ENCODE measurements at places on chromosomes 3 and 15. TPM values are rescaled to one million over a fixed set of nuclear protein-coding genes. Genes with fewer than 3 reads are reported as not detected.

The UBE2E2 gene
- polyA plus RNA-seq: 32.3 TPM

The CELSR3 gene
- 0.27 TPM for polyA plus RNA-seq

The GP5 gene
- polyA plus RNA-seq: 0.07 TPM

The TTLL13 gene
- 0.72 TPM for polyA plus RNA-seq

The ABHD14A gene
- polyA plus RNA-seq: 43.3 TPM

The SPTSSB gene
- 0.45 TPM for polyA plus RNA-seq

The SCAANT1 gene
- polyA plus RNA-seq: not detected

The ZDHHC19 gene
- polyA plus RNA-seq: 1.9 TPM

The CFAP91 gene
- polyA plus RNA-seq: 0.50 TPM

The GRM2 gene
- polyA plus RNA-seq: 0.09 TPM

The AVEN gene
- polyA plus RNA-seq: 20.0 TPM

The ALG3 gene
- 19.3 TPM for polyA plus RNA-seq

The OXTR gene
- 0.11 TPM for polyA plus RNA-seq

GRCh38 chr15:36090286-36090946 lies 489.0 kb upstream of the CDIN1 start:
- DNase-seq: no peak

GRCh38 chr3:73530022-73530396 lies 94.7 kb downstream of the PDZRN3 start:
- no peak for DNase-seq

- DNase-seq: no peak
Measured at GRCh38 chr15:93278006-93278405, 189.0 kb upstream of the RGMA start.

DNA sequence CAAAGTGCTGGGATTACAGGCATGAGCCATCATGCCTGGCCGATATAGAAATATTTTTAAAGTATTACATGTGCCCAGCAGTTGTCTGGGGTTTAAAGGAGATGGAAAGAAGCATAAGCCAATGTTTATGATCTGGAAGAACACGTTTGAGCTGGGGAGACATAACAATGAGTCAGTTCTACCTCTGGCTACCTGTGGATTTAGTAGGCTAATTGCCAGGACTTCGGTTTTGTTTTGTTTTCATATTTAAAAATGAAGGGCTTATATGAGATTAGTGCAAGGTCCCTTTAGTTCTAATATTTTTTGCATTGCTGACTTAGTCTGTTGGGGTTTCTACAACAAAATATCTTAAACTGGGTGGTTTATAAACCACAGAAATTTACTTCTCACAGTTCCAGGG lies 22.9 kb upstream of the TNFSF10 start:
- no peak for DNase-seq

GRCh38 chr3:158768361-158768787 lies 33.5 kb upstream of the MFSD1 start:
- peak; percentile 83 for DNase-seq

- no peak for DNase-seq
Measured at GRCh38 chr15:71448688-71449114, 333.4 kb downstream of the THSD4 start.

DNA sequence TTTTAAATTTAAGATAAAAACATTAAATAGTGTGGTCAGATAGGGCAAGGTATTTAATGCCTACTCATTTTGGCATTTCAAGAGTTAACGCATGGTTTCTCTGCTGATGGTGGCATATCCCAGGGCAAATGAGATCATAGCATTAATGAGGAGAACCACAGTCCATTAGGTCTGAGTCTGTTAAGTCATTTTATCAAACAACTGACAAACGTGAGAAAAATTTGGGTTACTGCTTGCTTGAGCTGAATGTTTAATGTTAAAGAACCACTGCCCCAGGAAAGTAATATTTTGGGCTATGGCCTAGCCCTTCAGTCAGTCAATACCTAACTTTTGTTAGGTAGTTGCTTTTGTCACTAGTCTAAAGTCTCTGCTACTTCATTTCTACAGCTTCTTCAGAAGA lies 37.9 kb upstream of the SLC2A2 start:
- DNase-seq: no peak

DNA sequence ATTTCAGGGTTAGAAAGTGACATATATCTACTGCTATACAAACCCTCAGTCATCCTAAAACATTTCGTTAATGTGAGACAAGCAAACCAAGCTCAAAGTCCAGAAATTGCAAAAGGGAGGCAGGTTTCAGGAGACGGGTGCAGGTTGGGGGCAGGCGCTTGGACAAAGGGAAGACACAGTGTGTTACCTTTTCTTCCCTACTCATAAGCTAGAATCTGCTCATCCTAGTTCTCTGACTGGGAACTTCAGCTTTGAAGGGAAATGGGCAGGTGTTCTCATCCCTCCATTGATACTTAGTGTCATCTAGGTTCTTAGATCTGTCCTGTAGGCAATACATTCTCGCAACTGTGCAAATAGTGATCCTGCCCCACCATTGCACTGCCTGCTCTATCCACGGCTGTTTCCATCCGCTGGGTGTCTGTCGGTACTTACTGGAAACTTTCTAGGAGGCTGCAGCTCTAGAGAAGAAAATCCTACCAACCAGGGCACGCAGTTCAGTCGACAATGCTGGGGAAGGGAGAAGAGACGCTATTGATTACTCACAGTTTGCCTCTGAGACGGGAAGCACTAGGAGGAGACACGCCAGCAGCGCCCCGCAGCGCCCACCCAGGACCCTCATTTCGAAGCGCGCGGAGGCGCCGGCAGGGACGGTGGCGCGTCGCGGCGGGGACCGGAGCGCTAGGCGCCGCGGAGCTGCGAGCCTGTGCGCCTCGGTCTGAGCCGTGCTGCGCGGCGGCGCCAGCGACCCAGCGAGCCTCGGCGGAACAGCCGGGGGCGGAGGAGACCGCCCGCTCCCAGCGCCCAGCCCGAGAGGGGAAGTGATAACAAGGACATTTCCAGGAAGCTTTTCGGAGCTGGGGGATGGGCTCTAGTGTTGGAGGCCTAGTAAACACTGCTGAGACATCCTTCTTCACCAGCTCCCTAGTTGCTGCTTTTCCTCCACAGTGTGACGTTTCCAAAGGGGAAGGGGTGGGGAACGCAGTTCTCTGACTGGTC lies at the start of gene PROS1:
Gene PROS1, minus strand, starts transcription at position 766 of the 996 bp plus-strand sequence. Its CDS starts 147 bp downstream, at position 619.
- peak; percentile 95 for DNase-seq

DNA sequence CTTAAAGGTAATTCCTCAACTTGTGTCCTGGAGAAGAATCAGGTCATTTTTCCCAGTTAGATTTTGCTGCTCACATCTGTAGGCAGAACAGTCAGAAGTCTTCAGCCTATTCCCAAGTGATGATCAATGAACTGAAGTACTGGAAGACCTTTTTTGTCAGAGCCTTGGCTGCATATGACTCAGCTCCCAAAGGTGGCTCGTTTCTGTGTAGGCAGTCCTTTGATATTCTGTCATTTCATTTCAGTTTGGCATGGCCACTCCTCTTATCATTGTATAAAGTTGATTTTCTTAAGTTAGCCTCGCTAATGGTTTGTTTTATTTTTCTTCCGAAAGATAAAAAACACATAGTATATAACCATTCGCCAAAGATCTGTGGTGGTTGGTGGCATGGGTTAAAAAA lies 90.7 kb downstream of the KLHL25 start:
- no peak for DNase-seq

DNA sequence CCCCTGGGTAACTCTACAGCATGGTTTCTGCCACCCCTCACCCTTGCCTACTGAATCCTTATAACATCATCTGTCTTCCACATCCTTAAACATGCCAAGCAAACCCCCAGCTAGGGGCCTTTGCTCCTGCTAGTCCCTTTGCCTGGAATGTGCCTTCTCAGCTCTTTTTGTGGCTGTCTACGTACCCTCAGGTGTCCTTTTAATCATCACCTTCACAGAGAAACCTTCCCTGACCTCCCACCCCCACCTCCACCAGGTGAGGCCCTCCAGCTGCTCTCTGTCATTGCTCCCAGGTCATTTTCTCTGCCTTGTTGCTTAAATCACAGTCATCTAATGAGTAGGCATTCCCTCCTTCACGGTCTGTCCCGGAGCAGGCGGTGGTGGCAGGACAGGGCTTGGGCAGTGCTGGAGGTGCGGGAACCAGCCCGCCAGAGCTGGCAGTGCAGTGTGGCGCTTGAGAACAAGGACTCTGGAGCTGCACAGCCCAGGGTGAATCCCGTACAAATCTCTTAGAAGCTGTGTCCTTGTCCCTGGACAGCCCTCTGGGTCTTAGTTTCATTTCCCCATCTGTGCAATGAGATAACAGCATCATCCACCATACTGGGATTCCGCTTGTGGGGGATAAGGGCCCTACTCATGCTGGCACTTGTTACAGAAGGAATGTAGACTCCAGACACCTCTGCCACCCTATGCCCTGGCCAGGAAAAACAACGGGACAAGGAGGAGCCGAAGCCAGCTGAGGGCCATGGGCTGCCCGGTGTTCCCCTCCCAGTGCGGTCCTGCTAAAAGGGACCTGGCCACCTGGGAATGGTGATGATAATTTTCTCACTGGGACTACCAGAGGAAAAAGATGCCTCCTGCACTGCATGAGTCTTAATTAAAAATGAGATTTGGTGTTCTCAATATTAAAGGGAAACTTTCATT lies 52.1 kb upstream of the IQSEC1 start:
- peak; percentile 29 for DNase-seq

DNA sequence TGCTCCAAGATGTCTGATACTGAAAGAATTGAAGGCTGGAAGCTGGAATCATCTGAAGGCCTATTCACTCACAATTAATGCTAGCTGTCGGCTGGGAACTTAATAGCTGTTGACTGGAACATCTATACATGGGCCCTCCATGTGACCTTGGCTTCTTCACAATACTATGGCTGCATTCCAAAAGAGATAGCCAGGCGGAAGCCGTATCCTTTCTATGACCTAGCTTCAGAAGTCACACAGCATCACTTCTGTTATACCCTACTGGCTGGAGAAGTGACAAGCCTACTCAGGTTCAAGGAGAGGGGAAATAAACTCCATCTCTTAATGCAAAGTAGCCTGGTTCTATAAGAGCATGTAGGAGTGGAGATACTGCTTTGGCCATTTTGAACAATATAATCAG lies 50.9 kb upstream of the SPRED1 start:
- no peak for DNase-seq

DNA sequence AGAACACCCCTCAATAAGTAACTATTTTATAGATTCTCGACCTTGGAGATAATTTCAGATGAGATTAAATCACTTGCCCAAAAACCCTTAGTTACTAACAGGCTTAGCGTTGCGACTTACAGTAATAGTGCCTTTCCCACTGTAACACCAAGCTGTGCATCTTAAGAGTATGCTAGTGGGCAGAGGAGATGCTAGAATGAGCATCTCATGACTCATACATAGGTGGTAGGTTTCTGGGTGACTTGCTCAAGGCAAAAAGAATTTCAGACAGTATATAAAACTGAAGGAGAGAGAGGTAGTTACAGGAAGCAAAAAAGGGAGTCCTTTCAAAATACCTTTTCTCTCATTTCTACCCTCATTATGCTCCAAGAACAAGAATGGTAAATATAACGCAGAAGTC lies 3.9 kb downstream of the KATNBL1 start:
- no peak for DNase-seq

DNA sequence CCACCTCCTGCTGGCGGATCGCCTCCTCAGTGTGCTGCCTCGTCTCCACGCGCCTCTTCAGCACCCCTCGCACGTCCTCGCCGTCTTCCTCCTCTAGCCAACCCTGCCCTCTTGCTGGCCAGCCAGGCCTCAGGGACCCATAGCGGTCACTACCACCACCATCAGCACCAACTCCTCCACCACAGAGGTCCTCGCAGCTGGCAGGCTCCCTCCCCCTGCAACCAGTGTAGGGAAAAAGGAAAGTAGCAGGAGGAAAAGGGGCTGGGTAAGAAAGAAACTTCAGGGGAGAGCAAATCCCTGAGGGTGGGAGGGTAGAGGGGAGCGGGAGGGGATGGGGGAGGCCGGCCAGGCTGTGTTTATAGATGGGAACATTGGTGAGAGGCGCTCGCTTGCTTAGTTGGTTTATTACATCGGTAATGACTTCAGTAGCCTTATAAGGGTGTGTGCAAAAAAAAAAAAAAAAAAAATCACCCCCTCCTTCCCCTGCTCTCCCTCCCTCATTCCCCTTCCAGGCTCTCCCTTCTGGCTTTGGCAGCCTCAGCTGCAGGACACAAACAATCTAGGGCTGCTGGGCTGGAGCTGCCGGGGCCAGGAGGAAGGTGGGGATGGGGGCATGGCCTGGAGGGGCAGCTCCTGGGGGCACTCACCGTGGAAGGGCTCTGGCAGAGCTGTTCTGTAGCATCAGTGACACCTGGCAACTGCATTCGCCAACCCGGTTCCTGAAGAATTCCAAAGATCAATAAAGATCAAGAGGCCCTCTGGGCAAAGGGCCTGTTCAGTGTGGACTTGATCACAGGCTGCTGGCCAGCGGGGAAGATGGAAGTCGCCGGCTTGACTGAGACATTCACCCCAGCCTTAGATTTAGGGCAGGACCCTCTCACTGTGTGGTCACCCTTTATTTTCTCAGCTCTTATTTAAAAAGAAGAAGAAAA lies 116.2 kb upstream of the HACD2 start:
- DNase-seq: no peak

- no peak for DNase-seq
Measured at GRCh38 chr15:39232512-39232911, 348.4 kb upstream of the THBS1 start.

GRCh38 chr15:78909160-78909695 lies 35.6 kb downstream of the CTSH start:
- DNase-seq: no peak

DNA sequence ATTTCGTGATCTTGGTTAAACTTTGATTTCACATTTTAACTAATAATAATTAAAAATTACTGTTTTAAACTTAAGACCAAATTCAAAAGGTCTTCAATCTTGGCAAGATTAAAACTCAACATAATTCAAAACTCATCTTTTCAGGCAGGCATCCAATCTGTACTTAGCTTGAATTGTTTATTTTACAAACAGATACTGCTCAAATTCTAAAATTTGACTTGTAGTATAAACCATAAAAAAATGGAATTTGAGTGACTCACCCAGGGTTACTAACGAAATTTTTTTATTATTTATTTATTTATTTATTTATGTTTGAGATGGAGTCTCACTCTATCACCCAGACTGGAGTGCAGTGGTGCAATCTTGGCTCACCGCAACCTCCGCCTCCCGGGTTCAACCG lies 64.4 kb downstream of the GAP43 start:
- DNase-seq: no peak

- no peak for DNase-seq
Measured at GRCh38 chr3:163474766-163475165, 1603.5 kb downstream of the SI start.

DNA sequence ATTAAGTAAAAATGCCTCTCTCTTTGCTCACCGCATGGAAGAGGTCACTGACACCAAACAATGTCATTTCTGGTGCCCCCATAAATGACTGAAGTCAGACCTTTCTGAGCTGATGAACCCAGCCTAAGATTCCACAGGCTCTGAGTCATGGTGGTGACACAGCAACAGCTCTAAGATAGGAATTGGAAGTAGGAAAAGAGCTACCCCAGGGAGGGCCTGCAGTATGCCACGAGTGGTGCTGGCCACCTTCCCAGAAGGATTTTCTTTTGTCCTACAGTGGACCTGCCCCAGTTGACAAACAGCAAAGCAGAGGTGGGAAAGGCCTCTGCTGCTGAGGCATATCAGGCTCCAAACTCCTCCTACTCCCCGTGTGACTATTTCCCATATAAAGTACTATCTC lies 208.1 kb downstream of the MINAR1 start:
- DNase-seq: no peak
